ENCODE measurements at places on chromosomes 5 and 9.

GRCh38 chr9:34986540-34987047, 3.0 kb upstream of the DNAJB5 start:
- DNase-seq, result no peak

DNA sequence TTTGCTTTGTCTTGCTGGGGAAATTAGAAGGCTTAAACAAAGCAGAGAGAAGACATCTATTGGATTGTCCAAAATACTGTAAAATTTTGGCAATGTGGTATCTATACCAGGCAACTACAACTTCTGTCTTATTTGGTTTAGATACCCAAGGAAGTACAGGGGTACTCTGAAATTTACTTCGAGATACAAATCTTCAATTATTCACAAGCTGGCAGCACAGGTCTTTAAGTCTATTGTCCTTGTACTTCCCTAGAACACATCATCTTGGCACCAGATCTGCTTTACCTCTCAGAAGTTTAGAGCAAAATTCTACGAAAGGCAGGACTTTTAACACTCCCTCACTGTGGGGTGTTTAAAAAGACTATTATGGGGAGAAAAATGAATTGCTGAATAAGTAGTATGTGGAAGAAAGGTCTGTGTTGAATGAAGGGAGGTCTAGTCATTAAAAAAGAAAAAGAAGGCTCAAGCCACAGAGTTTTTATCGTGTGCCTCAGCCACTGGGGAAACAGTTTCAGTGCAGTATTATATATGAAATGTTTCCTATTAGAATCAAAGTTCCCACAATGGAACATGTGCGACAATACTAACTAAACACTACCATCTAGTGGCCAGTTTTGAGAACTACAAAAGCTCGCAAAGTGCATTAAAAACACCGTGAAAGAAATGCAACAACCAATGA, 93.7 kb downstream of the PDE4D start:
- DNase-seq, result no peak

GRCh38 chr9:13948037-13948436, 365.9 kb downstream of the NFIB start:
- no peak for DNase-seq

DNA sequence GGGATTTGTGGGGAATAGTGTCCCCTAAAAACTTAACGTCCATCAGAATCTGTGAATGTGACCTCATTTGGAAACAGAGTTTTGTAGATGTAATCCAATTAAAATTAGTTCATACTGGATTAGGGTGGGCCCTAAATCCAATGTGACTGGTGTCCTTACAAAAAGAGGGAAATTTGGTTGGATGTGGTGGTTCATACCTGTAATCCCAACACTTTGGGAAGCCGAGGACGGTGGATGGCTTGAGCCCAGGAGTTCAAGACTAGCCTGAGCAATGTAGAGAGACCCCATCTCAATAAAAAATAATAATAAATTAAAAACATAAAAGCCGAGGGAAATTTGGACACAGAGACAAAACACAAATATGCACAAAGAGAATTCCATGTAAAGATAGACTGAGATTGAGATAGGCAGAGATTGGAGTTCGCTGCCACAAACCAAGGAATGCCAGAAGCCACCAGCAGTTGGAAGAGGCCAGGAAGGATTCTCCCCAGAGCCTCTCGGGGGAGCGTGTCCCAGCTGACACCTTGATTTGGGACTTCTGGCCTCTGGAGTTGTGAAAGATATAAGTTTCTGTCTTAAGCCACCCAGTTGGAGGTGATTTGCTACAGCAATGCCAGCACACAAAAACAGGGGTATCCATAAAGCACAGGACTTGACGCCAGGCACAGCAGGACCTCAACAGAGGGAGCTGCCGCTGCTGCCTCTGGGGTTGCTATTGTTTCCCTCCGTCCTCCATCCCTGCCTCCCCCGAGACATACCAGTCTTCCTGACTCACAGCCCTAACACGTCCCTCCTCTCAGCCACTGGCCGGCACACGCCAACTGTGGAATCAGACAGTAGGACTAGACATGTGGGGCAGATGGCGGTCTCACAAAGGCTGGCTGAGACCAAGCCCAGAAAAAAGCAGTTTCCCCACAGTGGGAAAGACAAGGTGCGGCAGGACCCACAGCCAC, 73.8 kb upstream of the IL17B start:
- no peak for DNase-seq

- DNase-seq, result no peak
Measured at GRCh38 chr5:136007271-136007670, 21.5 kb upstream of the TGFBI start.

GRCh38 chr9:68507130-68507805, 33.4 kb downstream of the TMEM252 start:
- DNase-seq, result no peak

DNA sequence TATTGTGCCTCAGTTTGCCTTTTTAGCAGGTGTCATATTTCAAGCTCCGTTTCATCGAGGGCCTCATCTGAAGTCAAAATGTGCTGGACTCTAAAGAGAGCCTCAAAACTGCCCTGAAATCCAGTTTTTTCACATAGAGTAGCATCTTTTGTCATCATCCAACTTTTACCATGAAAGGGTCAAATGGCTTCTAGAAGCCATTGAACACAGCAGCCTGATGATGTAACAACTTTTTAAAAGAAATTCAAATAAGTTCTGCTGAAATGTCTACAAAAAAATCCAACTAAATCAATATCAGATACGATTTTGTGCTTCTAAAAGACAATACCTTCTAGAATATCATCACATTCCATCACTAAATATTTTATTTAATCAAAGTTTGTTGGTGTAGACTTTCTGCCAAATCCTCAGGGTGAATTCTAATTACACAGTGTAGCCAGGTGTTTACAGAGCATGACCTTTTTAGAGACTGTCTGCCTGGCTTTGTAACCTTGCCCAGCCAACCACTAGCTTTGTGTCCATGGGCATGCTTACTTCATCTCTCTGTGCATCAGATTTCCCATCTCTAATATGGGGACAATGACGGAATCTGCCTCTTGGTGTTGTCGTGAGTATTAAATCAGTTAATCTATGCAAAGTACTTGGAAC, 505.0 kb downstream of the EBF1 start:
- no peak for DNase-seq

- no peak for DNase-seq
Measured at GRCh38 chr5:123351820-123352219, 71.4 kb downstream of the CEP120 start.

- no peak for DNase-seq
Measured at GRCh38 chr9:101165131-101165530, 136.6 kb downstream of the PLPPR1 start.

GRCh38 chr9:78575081-78575480, 278.2 kb downstream of the PSAT1 start:
- DNase-seq, result no peak

GRCh38 chr9:115118879-115119218, 892 bp upstream of the TNC start:
- DNase-seq, result no peak

DNA sequence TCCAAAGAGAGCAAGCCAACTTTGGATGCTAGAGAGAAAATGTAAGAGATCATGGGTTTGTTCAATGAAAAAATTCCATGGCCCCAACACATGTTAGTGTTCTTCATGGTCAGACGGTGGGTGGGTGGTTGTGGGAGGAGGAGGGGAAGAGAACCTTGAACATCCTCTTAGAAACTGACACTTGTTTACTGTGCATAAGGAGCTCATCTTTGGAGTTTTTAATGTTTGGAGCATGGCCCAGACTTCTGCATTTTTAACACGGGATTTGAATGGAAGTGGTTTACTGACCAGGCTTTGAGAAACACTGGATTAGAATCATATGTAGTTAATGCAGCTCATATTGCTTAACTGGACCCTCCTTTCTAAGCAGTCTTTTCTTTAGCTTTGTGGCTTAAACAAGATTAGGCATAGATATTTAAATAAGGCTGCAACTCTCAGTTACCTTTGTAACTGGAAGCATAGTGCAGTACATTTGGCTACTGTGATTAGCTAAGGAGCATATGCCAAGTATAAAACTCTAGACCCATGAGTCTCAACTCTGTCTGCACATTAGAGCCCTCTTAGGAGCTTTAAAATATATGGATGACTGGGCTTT, 60.1 kb downstream of the FOCAD start:
- no peak for DNase-seq

- DNase-seq, result no peak
Measured at GRCh38 chr5:172299916-172300439, 16.4 kb upstream of the UBTD2 start.

- no peak for DNase-seq
Measured at GRCh38 chr9:121650217-121651007, 1.0 kb upstream of the DAB2IP start.

GRCh38 chr5:137831526-137831925, 36.1 kb upstream of the MYOT start:
- no peak for DNase-seq

DNA sequence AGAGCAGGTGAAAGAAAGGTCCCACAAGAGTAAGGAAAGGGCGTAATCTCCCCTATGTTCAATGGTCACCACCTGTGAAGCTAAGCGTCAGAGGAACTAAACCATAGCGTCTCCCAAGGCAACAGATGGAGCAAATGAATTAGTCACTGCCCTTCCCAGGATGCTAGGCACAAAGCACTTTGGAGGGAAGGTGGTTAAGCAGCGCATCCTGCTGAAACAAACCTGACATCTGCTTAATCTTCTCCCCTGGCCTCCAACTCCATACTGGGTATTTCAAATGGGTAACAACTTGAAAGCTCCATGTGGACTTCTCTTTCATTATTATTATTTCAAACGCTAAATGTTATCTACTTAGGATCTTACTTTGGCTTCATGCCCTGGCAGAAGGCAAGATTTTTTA, 227.3 kb downstream of the MLLT3 start:
- no peak for DNase-seq

- no peak for DNase-seq
Measured at GRCh38 chr5:110441035-110441434, 285.4 kb downstream of the TMEM232 start.

DNA sequence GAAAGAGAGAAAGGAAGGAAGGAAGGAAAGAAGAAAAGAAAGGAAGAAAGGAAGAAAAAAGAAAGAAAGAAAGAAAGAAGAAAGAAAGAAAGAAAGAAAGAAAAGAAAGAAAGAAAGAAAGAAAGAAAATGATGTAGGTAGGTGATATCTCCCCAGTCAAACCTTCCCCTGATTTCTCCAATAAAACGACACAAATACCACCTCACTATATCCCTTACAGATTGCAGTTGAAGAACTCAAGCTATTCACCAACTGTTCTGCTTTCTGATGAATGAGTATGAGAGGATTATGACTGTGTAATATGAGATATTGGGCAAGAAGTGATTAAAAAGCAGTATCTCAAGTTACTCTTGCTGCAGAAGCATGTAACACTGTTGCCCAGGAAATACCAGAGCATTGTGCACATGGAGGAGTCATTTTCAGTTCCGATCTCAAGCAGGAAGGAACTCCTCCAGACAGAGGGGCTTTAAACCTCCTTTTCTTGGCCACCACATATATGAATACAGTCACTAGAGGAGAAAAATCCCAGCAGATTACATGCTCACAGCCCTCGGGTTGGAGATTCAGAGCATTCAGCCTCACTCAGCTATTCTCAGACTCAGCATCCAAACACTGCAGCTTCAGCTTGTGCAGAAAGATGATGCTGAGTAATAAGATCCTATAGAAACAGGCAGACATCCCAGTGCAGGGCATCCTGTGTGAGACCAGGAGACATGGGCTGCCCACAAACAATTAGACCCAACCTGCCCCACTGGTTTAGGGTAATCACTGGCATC, 61.4 kb downstream of the UGCG start:
- DNase-seq, result no peak

- DNase-seq, result no peak
Measured at GRCh38 chr5:35822511-35822910, 34.2 kb upstream of the IL7R start.

DNA sequence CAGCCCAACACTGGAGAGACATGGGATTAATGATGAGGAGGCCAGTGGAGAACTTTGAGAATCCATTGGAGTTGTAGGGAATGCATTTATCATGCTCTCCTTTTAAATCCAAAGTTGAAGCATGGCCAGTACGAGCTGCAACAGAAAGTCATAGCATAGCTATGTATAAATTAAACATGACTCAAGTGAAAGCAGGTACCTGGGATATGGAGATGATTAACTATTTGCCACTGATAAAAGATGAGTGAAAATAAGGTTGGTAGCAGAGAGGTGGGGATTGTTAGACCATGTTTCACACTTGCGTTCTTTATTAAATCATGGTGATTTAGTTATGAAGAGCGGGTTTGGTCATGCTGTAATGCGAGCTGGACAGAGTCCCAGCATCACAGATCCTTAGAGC, 189.6 kb downstream of the ARHGEF28 start:
- no peak for DNase-seq

DNA sequence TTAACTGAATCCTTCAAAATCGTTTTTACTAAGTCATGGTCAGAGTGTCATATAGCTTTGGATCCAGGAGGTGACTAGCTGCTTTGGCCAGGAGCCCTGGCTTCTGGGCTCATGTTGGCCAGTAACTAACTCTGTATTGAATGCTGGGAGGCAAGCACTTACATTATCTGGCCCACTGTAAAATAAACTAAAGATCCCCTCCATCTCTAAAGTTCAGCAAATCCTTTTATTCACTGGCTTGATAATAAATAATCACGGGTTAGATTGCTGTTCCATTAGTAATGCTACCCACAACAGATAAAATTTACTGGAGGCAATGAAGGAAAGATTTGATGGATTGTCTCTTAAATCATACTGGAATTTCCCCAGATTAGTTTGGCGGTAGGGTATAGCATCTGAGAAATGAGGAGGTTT, 382.2 kb upstream of the TLE4 start:
- DNase-seq, result no peak
